Fibroblast of lung (primary cell): ENCODE measurements at places on chromosomes 16 and 17.
A peak's percentile ranks its signal among the peaks of the same experiment; 100 is the strongest.

DNA sequence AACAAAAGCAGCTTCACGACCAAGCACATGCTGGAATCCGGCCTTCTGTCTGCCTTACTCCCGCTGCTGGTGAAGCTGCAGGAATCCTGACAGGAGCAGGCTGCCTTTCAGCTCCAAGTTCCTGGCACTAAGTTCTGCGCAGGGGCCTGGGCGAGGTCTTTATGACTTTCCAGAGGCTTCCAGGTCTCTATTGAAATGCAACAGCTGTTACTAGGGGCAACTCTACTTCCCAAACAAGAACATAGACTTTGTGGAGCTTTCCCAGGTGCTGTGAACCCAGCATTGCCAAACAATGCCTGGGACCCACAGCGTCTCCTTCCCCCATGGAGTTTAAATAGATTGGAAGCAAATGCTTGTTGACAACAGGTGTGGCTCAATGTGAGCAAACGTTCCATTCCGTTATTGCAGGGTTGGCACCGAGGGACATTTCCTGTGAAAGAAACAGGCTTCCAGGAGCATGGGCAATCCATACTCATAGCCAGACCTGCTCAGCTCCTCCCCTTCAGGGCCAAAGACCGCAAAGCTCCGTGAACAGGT is 156.0 kb downstream of the CDH13 start:
- no peak overlapping the region for H3K4me3 ChIP-seq
- H3K36me3 ChIP-seq: no peaks in the 10 kb centered on the region
- DNase-seq: no peak
- H3K27me3 ChIP-seq: no peaks in the 10 kb centered on the region

DNA sequence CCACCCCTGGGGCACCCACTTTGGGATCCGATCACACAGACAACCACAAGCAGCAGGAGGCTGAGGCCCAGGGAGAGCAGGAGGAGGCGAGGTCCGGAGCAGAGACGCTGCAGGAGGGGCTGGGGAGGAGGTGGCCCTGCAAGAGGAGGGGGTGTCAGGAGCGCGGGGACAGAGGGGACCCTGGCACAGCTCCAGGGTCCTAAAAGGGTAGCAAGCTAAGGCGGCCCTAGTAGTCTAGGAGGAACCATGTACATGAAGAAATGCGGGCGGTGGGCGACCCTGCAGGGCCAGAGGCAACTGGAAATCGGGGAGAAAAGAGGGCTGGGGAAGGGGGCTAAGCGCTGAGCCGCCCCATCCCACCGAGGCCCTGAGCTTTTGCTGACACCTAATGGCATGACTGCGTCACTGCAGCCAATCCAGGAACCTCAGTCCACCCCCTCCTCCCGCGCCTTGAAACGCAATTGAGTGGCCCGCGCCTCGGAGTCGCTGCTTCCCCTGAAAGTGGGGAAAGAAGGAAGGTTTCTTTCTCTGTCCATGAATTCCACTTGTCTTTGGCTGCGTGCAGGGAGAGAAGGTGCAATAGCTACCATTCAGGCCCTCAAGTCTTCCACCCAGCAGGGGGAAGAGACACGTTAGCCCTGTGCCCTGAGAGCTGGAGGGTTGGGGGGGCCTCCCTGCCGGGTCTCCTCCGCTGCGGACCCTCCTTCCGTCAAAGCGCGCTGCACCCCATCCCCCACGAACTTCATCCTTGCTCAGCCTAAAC is 1.8 kb downstream of the ASGR1 start:
- no peaks in the 10 kb centered on the region for H3K4me1 ChIP-seq
- DNase-seq: peak; percentile 61
- H3K36me3 ChIP-seq: no peaks in the 10 kb centered on the region
- H3K27ac ChIP-seq: no peak overlapping the region
- H3K4me3 ChIP-seq: peak overlapping the region; percentile 64

- no peak overlapping the region for H3K4me3 ChIP-seq
- no peak overlapping the region for H3K27ac ChIP-seq
- no peaks in the 10 kb centered on the region for H3K27me3 ChIP-seq
- no peaks in the 10 kb centered on the region for H3K36me3 ChIP-seq
- no peaks in the 10 kb centered on the region for H3K4me1 ChIP-seq
Measured at GRCh38 chr16:47026492-47026891, 53.0 kb upstream of the DNAJA2 start.

DNA sequence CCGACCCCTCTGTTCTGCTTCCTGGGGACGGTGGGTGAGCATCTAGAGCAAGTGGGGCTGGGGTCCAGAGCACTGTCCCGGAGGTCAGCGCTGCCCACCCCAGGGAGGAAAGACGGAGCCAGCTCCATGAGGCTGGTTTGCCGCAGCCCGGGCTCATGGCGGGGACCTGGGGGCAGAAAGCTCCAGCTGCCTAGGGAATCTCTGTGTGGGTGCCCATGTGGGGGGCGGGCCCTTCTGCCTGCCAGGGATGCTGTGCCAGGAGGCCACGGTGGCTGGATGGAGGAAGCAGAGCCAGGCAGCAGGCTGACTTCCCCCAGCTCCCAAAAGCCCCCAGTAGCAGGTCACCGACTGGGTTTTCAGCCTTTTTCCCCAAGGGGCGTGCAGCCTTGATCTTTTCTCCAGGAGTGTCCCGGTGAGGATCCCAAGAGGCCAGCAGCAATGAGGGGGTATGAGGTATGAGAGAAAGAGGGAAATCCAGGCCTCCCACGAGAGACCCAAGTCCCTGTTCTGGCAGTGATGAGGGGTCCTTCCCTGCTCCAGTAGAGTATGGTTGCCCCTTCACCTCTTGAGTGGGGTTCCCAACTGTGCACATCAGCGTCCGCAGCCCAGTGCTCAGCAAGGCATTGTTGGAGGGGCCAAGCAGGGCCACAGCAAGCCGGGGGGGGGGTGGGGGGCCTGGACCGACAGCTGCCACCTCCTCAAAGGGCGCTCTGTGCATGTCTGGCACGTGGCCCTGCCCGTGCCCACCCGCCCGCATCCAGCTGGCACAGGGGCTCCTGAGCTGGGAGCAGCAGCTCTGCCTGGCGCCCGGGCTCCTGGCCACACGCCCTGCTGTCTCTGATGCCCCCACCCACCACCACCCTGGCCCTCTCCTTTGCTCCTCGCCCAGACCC is 15.6 kb upstream of the BCAR1 start:
- peaks cover 31% of the 10 kb centered on the region for H3K4me1 ChIP-seq
- H3K27ac ChIP-seq: no peak overlapping the region
- peaks cover 12% of the 10 kb centered on the region for H3K36me3 ChIP-seq
- no peaks in the 10 kb centered on the region for H3K27me3 ChIP-seq
- no peak overlapping the region for H3K4me3 ChIP-seq
- DNase-seq: no peak

DNA sequence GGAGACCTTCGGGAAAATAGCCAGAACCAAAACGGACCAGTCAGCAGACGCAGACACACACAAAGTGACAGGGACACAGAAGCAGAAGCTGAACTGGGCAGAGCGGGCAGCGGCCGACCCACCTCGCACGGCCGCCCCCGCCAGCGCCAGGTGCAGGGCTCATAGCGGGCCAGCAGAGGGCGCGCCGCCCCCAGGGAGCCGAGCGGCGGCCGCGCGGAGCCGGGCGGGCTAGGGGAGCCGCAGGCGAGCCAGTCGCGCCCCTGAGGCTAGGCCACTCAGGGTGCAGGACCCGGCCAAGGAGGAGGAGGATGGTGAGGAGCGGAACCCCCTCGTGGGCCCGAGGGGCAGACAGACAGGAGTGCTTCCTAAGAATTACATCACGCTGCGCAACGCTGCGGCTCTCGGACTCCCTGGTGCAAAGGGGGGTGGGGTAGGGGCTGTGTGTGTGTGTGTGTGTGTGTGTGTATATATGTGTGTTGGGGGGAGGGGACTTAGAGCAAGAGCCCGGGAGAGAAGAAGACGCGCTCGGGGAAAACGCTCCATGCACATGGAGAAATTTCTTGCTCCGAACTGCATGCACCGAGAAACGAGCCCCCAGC is 913 bp upstream of the NOG start:
- H3K36me3 ChIP-seq: no peaks in the 10 kb centered on the region
- DNase-seq: peak; percentile 53

DNA sequence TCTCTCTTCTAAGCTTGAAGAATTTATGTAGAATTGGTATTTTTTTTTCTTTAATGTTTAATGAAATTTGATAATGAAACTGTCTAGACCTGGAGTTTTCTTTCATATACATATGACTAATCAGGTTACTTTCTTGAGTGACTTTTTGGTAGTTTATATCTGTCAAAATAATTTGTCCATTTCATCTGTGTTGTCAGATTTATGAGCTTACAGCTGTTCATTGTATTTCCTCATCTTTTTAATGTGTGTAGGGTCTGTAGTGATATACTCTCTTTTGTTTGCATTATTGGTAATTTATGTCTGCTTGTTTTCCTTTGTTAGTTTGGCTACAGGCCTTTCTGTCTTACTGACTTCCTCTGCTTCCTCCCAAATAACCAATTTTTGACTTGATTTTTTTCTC is 55.7 kb downstream of the TAOK1 start:
- peak; percentile 8 for DNase-seq
- no peak overlapping the region for H3K27ac ChIP-seq
- peaks cover 4% of the 10 kb centered on the region for H3K4me1 ChIP-seq
- no peak overlapping the region for H3K4me3 ChIP-seq
- H3K27me3 ChIP-seq: no peaks in the 10 kb centered on the region

GRCh38 chr16:82160226-82160625 is 9.8 kb downstream of the MPHOSPH6 start:
- no peak overlapping the region for H3K27ac ChIP-seq
- DNase-seq: peak; percentile 40
- no peaks in the 10 kb centered on the region for H3K4me1 ChIP-seq

GRCh38 chr17:7572338-7572587 is 7.2 kb upstream of the CD68 start:
- peak overlapping the region; percentile 83 for H3K4me3 ChIP-seq
- H3K36me3 ChIP-seq: peaks cover 35% of the 10 kb centered on the region
- no peaks in the 10 kb centered on the region for H3K27me3 ChIP-seq
- peaks cover 20% of the 10 kb centered on the region for H3K4me1 ChIP-seq

DNA sequence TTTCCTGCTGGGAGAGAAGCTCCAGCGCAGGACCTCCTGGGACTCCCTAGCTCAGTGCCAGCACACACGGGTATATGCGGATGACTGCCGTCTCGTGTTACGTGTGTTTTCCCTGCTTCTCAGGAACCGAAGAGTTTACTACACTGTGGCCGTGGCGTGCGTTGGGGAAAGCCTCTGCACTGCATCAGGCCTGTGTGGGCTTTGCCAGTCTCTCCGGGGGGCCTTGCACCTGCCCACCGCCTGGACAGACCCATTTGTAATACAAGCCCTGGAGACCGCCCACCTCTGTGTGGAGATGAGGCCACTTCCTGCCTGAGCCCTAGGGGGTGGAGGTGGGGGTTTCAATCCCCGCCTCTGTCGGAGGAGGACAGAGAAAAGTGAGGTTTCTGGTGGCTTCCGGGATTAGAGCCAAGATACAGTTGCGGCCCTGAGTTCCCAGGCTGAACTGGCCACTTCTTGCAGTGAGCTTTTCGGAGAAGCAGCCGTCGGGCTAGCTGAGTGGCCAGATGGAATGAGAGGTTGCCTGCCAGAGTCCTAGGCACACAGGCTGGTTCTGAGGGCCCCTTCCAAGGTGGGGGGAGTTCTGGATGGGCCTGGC is 43.4 kb upstream of the GSE1 start:
- peak; percentile 90 for DNase-seq
- no peak overlapping the region for H3K27ac ChIP-seq
- peaks cover 15% of the 10 kb centered on the region for H3K4me1 ChIP-seq
- H3K27me3 ChIP-seq: no peaks in the 10 kb centered on the region
- no peak overlapping the region for H3K4me3 ChIP-seq
- H3K36me3 ChIP-seq: no peaks in the 10 kb centered on the region

DNA sequence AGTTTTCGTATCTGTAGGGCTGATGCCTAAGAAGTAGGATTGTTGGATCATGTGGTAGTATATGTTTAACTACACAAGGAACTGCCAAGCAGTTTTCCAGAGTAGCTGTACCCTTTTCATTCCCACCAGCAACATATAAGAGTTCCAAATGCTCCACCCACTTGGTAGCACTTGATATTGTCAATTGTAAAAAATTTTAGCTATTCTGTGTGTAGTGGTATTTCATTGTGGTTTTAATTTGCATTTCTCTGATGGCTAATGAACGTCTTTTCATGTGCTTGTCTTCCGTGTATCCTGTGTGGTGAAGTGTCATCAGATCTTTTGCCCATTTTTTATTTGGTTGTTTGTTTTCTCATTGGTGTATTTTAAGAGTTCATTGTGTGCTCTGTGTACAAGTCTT is 69.7 kb downstream of the TANC2 start:
- H3K4me3 ChIP-seq: no peak overlapping the region
- H3K27ac ChIP-seq: no peak overlapping the region
- no peaks in the 10 kb centered on the region for H3K27me3 ChIP-seq
- DNase-seq: no peak
- no peaks in the 10 kb centered on the region for H3K36me3 ChIP-seq

GRCh38 chr17:69448431-69449102 is 34.1 kb downstream of the MAP2K6 start:
- no peak overlapping the region for H3K4me3 ChIP-seq
- DNase-seq: peak; percentile 33
- no peaks in the 10 kb centered on the region for H3K36me3 ChIP-seq
- no peaks in the 10 kb centered on the region for H3K4me1 ChIP-seq

DNA sequence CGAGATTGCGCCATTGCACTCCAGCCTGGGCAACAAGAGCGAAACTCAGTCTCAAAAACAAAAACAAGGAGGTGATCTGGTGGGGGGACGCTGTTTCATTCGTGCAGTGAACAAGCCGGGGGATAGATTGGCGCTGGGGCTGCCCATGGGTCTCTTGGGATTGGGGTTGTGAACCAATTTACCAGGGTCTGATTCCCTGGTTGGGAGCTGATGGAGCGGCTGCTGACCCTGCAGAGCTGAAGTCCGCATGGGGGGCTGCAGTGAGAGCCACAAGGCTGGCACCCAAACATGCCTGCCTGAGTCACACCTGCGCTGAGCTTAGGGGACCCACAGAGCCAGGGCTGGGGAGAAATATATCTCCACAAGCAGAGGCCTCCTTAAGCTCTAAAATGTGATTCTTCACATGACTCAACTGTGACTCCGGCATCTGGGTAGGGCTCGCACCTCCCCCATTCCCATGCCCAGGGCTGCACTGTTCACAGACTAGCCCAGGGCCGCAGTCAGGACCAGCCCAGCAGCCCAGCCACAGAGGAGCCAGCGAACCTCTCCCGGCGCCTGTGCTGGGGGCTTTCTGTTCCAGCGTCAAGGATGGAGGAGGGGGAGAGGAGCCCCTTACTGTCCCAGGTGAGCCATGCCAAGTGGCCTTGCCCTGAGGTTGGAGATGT is 5.0 kb downstream of the TSPAN10 start:
- H3K27me3 ChIP-seq: peaks cover 3% of the 10 kb centered on the region
- no peak overlapping the region for H3K4me3 ChIP-seq
- no peak overlapping the region for H3K27ac ChIP-seq
- H3K36me3 ChIP-seq: no peaks in the 10 kb centered on the region

DNA sequence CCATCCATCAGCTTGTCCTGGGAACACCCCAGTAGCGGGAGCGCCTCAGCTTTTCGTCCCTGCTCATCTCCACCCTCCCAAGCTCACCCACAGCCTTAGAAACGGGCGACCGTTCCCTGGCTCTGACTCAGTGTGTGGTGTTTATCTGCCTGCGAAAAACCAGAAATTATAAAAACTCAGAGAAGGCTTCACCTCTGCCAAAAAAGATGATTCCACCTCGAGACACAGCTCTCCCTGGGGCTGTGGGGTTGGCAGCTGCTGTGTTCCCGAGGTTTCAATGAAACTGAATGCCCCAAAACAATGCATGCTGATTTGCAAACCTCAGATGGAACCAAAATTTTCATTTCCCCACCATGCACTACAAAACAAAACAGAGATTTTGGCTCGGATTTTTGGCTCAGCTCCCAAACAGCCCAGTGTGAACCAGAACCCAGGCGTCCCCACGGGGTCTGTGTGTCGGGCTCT is 62.4 kb upstream of the MED9 start:
- peaks cover 4% of the 10 kb centered on the region for H3K4me1 ChIP-seq
- H3K27me3 ChIP-seq: no peaks in the 10 kb centered on the region
- peak overlapping the region; percentile 47 for H3K4me3 ChIP-seq
- peak overlapping the region; percentile 43 for H3K27ac ChIP-seq
- H3K36me3 ChIP-seq: no peaks in the 10 kb centered on the region
- DNase-seq: peak; percentile 75

- no peak overlapping the region for H3K4me3 ChIP-seq
- no peak for DNase-seq
- H3K27ac ChIP-seq: no peak overlapping the region
- no peaks in the 10 kb centered on the region for H3K4me1 ChIP-seq
Measured at GRCh38 chr17:8599351-8600011, 31.0 kb downstream of the MYH10 start.
